ENCODE measurements at places on chromosomes 1 and 21.

DNA sequence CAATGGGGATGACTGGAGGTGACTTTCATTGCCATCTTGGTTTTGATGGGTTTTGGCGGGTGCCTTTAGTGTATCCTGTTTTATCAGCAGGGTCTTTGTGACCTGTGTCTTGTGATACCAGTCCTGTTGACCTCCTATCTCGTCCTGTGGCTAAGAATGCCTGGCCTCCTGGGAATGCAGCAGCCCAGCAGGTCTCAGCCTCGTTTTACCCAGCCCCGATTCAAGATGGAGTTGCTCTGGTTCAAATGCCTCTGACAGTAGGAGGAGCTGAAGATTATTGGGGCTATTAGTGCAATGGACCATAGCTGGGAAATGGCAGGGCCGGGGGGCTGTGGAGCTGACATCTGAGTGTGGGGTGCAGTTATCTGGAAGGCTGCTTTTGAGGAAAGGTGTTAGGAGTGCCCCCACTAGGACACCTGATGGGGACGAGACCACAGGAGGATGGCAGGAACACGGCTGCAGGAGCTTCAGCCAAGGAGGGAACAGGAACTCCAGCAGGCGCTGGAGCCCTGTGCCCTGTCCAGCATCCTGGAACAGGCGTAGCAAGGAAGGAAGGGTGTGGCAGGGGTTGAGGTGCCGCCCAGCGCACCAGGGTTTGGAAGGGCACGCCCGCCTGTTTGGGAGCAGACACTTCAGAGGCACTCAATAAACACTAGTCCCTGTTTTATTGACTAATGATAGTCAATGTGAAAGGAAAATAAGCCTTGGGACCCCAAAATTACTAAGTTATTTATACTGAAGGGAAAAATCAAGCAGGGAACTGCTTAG lies 15.3 kb upstream of the AGPAT3 start:
- DNase-seq, result no peak

GRCh38 chr1:3211582-3212375 lies 142.8 kb downstream of the PRDM16 start:
- no peak for DNase-seq

- no peak for DNase-seq
Observed at GRCh38 chr1:1402072-1402900, 3.2 kb upstream of the CCNL2 start.

GRCh38 chr1:152419917-152420316 lies 5.9 kb upstream of the CRNN start:
- DNase-seq, result no peak

- DNase-seq, result no peak
Observed at GRCh38 chr1:82395440-82395839, 594.7 kb downstream of the ADGRL2 start.

DNA sequence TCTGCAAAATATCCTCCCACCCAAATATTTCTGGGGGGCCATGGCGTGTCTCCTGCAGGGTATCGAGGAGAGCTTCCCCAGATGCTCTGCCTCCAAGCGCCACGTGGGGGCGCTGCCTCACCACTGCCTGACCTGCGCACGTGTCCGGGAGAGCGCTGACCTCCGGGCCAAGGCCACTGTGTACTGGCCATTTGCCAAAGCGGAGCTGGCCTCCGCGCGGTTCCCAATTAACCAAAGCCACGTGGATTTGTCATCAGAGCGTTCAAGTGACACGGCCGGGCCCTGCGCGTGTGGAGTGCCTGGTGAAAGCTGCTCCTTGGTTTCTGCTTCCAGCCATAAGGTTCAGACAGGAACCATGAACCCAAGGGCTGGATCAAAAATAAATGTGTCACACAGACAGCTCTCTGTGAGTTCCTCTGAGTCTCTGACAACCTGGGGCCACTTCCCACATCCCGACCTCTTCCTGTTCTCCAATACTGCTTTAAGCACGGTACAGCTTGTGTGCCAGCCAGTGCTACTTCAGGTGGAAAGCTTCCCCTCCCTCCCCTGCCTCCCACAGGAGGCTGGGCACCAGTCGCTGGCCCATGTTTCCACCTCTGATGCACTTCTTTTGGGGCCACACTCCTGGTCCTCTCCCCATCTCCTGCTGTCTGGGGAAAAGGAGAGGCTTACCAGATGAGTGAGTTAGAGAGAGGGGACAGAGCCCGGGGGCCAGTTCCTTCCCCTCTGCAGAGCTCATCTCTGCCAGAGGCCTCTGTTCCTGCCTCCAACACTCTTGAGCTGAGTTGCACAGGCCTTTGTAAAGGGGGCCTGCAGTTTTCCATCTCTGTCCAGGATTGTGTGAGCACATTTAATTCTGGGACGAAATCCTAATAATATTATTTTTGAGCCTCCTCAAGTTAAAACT lies 26.1 kb downstream of the ZP4 start:
- no peak for DNase-seq

DNA sequence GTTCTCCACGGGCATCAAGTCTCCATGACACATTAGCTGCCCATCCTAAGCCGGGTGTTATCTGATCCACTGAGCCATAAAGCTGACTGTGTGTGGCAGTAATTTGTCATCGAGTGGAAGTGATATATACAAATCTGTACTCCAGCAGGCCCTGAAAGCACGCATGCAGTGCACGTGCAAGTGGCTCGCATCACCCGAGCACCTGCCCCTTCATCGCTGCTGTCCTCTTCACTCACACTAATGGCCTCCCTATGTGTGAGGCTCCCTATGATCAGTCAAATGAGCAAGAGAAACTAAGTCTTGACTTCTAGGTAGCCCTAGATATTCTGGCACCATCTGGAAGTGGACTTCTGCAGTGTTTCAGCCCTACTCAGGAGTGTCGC lies 248.6 kb downstream of the MATN1 start:
- DNase-seq, result no peak

DNA sequence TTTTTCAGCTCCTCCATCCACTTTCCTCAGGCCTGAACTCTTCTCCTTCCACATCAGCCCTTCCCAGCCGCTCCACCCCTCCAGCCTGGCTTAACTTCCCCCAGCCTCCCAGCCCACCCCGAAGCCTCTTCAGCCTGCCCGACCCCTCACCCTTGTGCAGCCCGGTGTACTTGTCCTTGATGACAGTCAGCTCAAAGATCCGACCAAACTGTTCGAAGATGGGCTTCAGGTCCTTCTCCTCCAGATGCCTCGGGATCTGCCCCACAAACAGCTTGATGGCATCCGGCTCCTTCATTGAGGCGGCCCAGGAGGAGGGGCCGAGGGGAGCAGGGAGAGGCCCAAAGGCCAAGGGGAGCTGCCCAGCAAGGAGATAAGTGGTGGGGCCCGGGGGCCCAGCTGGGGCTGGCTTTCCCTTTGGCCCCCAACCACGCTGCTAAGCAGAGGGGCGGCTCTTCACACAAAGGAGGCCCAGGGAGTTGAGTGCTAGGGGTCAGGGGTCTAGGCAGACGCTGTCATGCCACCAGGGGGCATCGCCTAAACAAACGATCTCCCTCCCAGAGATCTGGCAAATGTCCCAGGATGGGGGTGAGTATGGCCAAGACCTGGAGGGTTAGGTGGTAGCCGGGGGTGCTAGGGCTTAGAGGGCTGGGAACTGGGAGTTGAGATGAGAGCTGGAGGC lies 738 bp downstream of the CELF3 start:
- no peak for DNase-seq

DNA sequence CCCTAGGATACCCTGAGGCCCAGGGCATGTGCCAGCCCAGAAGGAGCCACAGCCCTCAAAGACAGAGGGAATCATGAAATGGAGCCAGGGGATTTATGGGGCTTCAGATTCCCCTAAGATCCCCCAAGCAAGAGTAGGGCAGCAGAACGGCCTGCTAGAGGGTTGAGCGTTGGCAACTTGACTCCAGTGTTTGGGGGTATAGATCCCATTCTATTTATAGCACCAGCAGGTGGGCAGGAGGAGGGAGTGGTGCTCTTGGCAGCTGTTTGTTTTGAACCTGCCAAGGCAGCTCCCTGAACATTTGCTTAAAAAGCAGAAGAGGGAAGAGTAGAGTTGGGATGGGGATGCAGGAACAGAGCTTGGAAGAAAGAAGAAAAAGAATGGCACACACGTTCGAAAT lies 33.7 kb downstream of the GLUL start:
- no peak for DNase-seq

DNA sequence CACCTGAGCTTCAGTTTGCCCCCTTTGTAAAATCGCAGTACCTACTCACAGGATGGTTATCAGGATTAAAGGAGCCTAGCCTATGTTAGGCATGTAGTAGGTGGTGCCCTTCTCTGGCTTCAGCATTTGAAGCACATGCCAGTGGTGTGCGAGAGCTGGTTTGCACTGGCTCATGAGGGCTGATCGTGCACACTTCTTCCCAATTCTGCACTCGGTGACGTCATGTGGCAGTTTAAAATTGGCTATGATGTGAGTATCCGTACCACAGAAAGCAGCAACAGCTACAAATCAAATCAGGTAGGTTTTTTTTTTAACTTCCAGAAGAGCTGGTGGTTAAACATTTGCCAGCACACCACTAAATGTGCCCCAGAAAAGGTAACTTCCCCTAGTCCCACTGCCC lies 13.5 kb downstream of the FOXO6 start:
- no peak for DNase-seq

GRCh38 chr1:201347498-201348210 lies 29.8 kb downstream of the TNNT2 start:
- no peak for DNase-seq

DNA sequence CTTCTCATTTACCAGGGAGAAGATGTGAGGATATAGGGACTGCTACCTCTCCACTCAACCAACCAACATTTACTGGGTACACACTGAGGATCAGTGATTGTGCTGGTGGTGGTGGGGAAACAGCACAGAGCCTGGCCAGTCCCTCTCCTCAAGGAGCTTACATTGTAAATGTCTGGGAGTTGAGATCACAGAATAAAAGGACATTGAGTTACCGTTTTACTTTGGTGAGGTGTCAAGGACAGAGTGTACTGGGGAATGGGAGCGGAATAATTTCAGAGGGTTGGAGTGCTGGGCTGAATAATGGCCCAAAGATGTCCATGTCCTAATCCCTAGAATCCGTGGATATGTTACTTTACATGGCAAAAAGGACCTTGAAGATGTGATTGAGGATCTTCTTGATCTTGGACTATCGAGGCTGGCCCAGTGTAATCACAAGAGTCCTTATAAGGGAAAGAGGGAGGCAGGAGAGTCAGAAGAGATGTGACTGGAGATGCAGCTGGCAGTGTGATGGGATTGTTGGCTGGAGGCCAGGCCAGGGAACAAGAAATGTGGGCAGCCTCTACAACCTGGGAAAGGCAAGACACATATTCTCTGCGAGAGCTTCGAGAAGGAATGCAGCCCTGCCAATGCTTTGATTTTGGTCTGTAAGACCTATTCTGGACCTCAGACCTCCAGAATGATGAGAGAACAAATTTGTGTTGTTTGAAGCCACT lies 26.6 kb upstream of the RWDD3 start:
- DNase-seq, result no peak

DNA sequence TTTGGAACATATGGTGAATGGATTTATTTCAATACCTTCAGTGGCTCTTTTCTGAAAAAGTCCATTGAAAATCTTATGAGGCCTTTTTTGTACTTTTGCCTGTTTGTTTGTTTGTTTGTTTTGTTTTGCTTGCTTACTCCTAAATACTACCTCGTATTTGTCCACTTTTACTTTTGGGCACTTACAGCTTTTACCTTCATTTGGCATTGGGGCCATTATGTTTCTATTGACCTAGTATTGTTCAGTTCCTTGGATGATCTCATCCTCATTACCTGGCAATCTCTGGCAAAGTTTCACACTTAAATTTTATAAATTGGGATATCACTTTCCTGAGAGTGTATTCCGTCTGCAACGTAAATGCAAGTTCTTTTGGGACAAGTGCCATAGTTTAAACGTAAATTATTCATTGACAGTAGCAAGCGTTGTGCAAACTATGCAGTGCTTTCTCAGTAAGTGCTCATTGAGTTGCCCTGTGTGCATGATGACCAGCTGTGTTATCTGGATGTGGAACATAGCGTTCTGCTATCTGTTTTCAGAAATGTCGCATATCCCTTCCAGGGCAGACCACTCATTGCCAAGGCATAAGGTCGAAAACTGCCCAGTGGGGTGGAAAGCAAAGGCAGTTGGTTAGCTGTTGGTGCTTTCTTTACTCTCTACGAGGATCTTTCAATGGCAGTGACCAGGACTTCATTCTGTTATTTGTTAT lies 51.1 kb downstream of the LRRC8D start:
- no peak for DNase-seq

DNA sequence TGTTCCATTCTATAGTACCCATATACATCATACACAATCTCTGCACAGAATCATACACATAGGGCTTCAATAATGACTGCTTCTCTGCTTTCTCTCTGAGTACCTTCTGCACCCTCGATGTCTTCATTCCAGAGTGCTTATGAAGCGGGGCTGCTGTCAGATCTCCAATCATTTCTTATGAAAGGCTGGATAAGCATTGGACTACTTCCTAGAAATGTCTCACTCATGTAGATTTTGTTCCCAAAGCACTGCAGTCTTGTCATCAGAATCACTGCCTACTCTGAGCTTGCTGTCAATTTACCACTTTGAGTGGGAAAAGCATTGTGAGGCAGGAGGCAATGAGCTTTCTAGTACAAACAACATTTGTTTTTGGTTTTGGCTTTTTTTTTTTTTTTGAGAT lies 179.0 kb downstream of the SLC35F3 start:
- DNase-seq, result no peak

- DNase-seq, result no peak
Observed at GRCh38 chr21:30382201-30382600, 10.1 kb upstream of the KRTAP13-2 start.

- no peak for DNase-seq
Observed at GRCh38 chr1:5551274-5551975, 440.8 kb downstream of the NPHP4 start.

- no peak for DNase-seq
Observed at GRCh38 chr1:114902343-114902742, 47.7 kb downstream of the SYCP1 start.

GRCh38 chr1:168372307-168372706 lies 91.6 kb downstream of the TBX19 start:
- DNase-seq, result no peak

DNA sequence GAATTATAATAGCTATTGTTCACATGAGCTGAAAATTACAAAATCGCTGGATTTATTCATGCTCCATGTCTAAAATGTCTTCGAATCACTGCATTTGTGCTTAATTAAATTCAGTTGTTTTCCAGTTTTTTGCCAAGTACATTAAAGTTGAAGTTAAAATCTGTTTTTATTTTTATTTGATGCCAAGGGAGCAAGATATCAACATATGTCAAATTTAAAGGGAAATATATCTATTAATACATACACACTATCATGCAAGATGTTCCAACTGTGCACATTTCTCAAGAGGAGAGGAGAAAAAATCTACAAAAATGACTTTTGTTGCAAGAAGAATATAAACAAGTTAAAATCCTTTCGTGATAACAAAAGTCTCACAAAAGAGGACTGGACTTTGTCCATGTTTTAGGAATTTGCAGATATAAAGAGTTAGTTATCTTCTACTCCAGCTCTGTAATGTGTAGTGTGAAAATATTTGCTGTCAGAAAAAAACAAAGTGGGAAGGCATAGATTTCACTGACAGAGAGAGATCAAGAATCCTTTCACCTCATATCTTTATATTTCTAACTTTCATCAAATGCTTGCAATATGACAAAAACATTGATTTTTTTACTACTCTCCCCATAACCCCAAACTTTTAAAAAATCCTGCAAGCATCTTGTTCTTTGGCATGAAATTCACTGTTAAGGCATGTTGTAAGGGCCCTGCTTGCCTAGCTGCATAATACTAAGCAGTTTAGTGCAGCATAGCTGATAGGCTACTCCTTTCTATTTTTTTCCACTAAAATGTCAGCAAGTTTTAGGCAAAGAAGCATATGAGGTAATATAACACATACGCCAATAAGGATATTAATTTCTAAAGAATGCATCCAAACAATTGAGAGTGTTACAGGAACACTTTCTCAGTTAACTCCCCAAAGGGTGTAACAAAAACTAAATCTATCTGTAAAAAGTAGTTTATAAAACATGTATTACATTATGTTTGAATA lies 340.2 kb upstream of the ADAMTS5 start:
- DNase-seq, result no peak

- DNase-seq, result no peak
Observed at GRCh38 chr1:22321917-22322316, 129.7 kb upstream of the ZBTB40 start.
